ENCODE measurements at places on chromosomes 1 and 21.

GRCh38 chr1:77533660-77534305 is 148.7 kb downstream of the ZZZ3 start:
- DNase-seq, result peak; percentile 82
- no peaks in the 10 kb centered on the region for H3K27me3 ChIP-seq
- H3K36me3 ChIP-seq, result no peaks in the 10 kb centered on the region

GRCh38 chr1:25648681-25649440 is 32.3 kb downstream of the MAN1C1 start:
- H3K36me3 ChIP-seq, result no peaks in the 10 kb centered on the region
- no peak for DNase-seq
- no peaks in the 10 kb centered on the region for H3K27me3 ChIP-seq
- H3K4me3 ChIP-seq, result no peak overlapping the region

GRCh38 chr1:202235856-202236837 is 42.5 kb downstream of the LGR6 start:
- peak; percentile 83 for DNase-seq
- no peaks in the 10 kb centered on the region for H3K36me3 ChIP-seq
- no peak overlapping the region for H3K27ac ChIP-seq
- H3K27me3 ChIP-seq, result peaks cover 11% of the 10 kb centered on the region
- no peaks in the 10 kb centered on the region for H3K4me1 ChIP-seq

GRCh38 chr1:165886193-165886592 is 58.8 kb downstream of the UCK2 start:
- peaks cover 20% of the 10 kb centered on the region for H3K4me1 ChIP-seq
- no peaks in the 10 kb centered on the region for H3K36me3 ChIP-seq
- no peaks in the 10 kb centered on the region for H3K27me3 ChIP-seq
- H3K4me3 ChIP-seq, result no peak overlapping the region

DNA sequence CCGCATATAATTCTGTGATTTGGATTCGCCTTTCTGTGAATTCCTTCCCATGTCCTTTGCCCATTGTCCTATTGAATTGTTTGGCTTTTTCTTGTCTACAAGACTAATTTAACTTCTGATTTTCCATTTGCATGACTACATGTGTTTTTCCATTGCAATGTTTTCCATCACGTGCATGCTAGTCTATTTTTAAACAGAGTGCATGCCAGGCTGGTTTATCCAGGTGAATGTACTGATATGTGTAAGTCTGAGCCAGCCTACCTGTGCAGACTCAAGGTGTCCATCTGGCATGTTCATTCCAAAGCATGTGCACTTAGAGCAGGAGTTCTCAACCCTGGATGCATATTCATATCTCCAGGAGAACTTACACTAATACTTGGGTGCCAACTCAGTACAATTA is 59.7 kb downstream of the INAVA start:
- no peaks in the 10 kb centered on the region for H3K27me3 ChIP-seq
- no peaks in the 10 kb centered on the region for H3K4me1 ChIP-seq
- DNase-seq, result no peak
- H3K4me3 ChIP-seq, result no peak overlapping the region

- peaks cover 91% of the 10 kb centered on the region for H3K36me3 ChIP-seq
- no peak overlapping the region for H3K4me3 ChIP-seq
- DNase-seq, result no peak
- H3K4me1 ChIP-seq, result no peaks in the 10 kb centered on the region
Observed at GRCh38 chr1:224302947-224303346, 27.0 kb downstream of the NVL start.

- no peaks in the 10 kb centered on the region for H3K4me1 ChIP-seq
- H3K27ac ChIP-seq, result no peak overlapping the region
- no peaks in the 10 kb centered on the region for H3K36me3 ChIP-seq
- H3K4me3 ChIP-seq, result no peak overlapping the region
- DNase-seq, result no peak
Observed at GRCh38 chr21:38631676-38632075, 133.4 kb upstream of the ERG start.

DNA sequence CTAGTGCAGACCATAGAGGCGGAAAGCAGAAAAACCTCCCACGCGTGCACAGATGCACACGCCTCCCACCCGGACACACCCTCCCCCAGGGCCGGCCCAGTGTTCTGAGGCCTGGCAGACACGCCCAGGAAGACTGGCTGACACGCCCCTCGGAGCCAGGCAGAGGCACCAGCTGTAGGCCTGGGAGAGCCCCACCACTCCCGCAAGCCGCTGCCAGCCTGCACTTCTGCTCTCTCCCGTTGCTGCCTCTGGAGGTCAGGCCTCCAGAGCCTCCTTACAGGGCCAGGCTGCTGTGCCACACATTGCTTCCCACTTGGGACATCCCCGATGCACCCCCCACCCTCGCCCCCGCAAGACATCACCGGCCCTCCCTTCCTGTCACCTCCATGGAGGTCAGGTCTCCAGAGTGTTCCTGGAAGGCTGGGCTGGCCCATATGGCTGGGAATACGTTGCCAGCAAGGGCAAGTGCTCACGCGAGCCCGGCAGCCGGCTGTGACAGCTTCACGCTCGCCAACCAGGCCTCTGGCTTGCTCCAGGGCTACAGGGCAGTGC is 40.4 kb downstream of the CASZ1 start:
- H3K36me3 ChIP-seq, result no peaks in the 10 kb centered on the region
- peak; percentile 90 for DNase-seq
- H3K4me3 ChIP-seq, result no peak overlapping the region
- H3K4me1 ChIP-seq, result peaks cover 28% of the 10 kb centered on the region
- peaks cover 8% of the 10 kb centered on the region for H3K27me3 ChIP-seq

DNA sequence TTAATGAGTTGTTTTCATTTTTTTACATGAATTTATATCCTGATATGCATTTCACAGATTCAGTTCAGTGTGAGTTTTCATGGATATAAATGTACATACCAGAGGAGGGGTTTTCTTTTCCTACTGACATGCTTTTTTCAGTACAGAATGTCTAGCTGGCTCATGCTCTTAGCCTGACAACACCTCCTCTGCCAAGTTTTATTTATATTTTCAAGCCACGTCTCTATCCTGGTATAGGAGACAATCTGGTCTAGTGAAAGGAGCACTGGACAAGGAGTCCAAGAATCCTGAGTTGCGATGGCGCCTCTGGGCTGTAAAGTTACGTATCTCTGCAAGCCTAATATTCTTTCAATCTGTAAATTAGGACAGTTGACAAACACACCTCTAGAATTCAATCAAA is 4.9 kb downstream of the DAB1 start:
- H3K27me3 ChIP-seq, result peaks cover 56% of the 10 kb centered on the region
- H3K4me3 ChIP-seq, result no peak overlapping the region
- peaks cover 7% of the 10 kb centered on the region for H3K4me1 ChIP-seq
- DNase-seq, result no peak
- no peak overlapping the region for H3K27ac ChIP-seq
- H3K36me3 ChIP-seq, result no peaks in the 10 kb centered on the region

- H3K27me3 ChIP-seq, result peaks cover 94% of the 10 kb centered on the region
- peak; percentile 72 for DNase-seq
- H3K4me3 ChIP-seq, result no peak overlapping the region
- no peaks in the 10 kb centered on the region for H3K36me3 ChIP-seq
Observed at GRCh38 chr1:3064296-3064850, 4.6 kb upstream of the PRDM16 start.

- no peak for DNase-seq
- H3K4me3 ChIP-seq, result no peak overlapping the region
- H3K27me3 ChIP-seq, result no peaks in the 10 kb centered on the region
Observed at GRCh38 chr21:41802684-41803083, 35.8 kb upstream of the RIPK4 start.

DNA sequence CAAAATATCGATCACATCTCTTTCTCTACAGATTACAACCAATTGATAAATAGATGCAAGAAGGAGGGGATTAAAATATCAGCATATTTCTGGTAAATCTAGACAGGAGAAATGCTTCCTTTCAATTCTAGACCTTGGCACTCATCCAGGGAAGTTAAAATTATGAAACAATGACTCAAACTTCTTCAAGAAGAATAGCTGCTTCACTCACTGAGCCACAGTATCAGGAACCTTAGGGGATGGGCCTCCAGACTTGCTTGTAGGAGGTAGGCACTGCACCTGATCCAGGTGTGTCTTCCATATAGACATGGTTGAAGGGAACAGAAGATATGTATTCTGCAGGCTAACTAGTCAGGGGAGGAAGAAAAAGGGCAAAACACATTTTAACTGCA is 9.8 kb downstream of the SLAMF7 start:
- H3K4me1 ChIP-seq, result peaks cover 37% of the 10 kb centered on the region
- H3K27ac ChIP-seq, result no peak overlapping the region
- no peak overlapping the region for H3K4me3 ChIP-seq
- no peak for DNase-seq
- H3K36me3 ChIP-seq, result no peaks in the 10 kb centered on the region

- H3K27me3 ChIP-seq, result no peaks in the 10 kb centered on the region
- DNase-seq, result no peak
- no peaks in the 10 kb centered on the region for H3K36me3 ChIP-seq
- H3K27ac ChIP-seq, result no peak overlapping the region
Observed at GRCh38 chr1:198986036-198986435, 347.2 kb downstream of the PTPRC start.

DNA sequence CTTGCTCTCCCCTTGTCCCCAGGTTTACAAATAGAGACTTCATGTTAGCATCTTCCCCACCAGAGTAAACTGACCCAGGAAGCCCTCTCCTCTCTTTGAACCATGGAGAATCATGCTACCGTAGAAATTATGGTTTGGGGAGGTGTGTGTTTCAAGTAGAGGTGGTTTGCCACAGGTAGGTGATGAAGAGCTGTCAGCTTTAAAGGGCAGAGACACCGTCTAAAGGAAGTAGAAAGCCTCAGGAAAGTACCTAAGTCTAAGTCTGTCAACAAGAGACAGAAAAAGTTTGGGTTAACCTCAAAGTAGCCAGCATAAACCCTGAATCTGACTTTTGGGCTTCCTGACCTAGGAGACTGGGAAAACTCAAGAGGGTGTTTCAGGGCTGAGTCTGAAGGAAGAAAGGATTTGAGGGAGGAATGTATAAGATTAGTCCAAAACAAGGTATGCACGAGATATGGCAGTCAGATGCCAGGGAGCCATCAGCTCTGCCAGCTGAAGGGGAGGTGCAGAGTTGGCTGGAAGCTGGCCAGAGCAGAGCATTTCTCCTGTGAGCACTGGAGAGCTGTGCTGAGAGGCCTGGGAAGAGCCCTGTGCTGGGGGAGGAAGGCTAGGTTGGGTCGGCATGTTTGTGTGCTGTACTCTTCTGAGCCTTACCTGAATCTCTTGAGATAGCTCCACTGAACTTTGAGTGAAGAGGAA is 14.3 kb downstream of the ADAMTSL4 start:
- DNase-seq, result peak; percentile 83
- H3K36me3 ChIP-seq, result no peaks in the 10 kb centered on the region
- no peaks in the 10 kb centered on the region for H3K27me3 ChIP-seq

DNA sequence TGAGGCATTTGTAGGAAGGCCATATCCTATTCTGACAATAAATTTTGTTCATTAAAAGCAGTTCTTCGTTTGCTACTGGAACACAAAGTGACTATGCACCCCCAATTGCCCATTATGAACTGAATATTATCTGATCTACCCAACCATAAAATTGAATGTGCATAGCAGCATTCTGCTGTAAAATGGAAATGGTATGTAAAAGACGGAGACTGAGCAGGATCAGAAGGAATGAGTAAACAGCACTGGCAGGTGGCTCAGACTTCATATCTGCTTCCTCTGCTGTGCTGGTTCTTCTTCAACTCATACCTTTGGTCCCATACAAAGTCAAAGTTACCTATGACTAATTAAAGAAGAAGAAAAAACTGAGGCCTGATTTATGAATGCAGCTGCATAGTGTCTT is 339.5 kb downstream of the PLA2G4A start:
- no peak overlapping the region for H3K27ac ChIP-seq
- DNase-seq, result no peak
- H3K36me3 ChIP-seq, result no peaks in the 10 kb centered on the region
- no peaks in the 10 kb centered on the region for H3K4me1 ChIP-seq
- H3K27me3 ChIP-seq, result no peaks in the 10 kb centered on the region

DNA sequence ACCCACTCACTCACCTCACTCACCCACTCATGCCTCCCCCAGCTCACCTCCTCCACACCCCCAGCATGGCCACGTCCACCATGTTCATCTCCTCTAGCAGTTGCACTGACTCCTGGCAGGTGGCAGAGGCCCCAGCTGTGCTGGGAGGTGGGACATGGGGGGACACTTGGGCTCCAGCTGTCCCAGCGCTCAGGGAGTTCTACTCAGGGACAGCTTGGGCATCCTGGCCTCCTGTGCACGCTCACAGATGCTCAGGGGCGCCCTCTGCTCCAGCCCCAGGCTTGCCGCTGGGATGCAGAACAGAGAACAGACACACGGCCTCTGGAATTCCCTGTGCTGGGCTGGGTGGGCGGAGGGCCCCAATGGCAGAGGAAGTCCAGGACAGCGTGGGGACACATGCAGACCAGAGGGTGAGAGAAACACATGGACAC is 5.2 kb downstream of the KRTAP10-8 start:
- no peaks in the 10 kb centered on the region for H3K4me1 ChIP-seq
- no peak overlapping the region for H3K27ac ChIP-seq
- no peaks in the 10 kb centered on the region for H3K36me3 ChIP-seq
- no peaks in the 10 kb centered on the region for H3K27me3 ChIP-seq
- DNase-seq, result no peak

- no peak overlapping the region for H3K4me3 ChIP-seq
- H3K27me3 ChIP-seq, result no peaks in the 10 kb centered on the region
- no peak overlapping the region for H3K27ac ChIP-seq
- H3K4me1 ChIP-seq, result no peaks in the 10 kb centered on the region
- DNase-seq, result no peak
Observed at GRCh38 chr21:21614966-21615365, 616.8 kb downstream of the NCAM2 start.

DNA sequence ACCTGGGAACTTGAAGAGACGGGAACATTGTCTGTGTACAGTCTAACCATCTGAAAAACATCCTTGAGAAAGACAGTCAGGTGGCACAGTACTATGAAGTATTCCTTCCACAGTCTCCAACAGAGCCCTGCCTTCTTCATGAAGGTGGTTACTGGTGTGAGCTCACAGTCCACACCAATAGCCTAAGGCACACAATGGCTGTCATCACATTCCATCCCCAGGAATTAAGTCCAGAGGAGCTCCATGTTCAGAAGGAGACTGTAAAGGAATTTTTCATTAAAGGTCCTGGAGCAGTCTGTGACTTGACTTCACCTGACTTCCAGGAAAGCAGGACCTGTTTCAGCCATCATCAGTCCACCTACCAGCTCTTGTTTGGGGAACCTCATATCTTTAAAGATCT is 180.2 kb downstream of the C1orf21 start:
- H3K4me1 ChIP-seq, result peaks cover 15% of the 10 kb centered on the region
- DNase-seq, result no peak
- no peak overlapping the region for H3K27ac ChIP-seq
